Cardiac muscle cell (in vitro differentiated cells and primary cell): ENCODE measurements at places on chromosomes 7 and 10.

- DNase-seq, result no peak
Observed at GRCh38 chr7:93284908-93285307, 52.7 kb downstream of the VPS50 start.

- DNase-seq, result peak; percentile 37
Observed at GRCh38 chr7:98165827-98166667, 45.2 kb upstream of the BHLHA15 start.

GRCh38 chr7:142581341-142581740, 167.9 kb upstream of the PRSS1 start:
- DNase-seq, result peak; percentile 9

DNA sequence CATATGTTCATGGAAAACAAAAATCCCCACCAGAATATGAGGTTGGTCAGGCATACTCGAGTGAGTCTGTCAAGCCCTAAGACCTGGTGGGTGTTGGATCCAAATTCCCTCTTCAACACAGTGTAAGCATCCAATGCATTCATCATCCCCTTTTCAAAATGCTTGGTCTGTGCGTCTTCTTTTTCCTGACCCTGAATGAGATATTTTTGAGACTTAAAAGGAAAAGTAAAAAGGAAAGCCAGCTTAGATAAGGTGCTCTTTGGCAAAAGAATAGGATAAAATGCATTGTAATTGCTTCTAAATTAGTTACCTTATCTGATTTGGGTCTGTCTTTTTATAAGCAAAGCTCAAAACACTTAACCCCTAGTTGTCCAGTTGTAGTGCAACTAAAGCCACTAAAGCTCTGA, 331.5 kb downstream of the PTEN start:
- no peak for DNase-seq

DNA sequence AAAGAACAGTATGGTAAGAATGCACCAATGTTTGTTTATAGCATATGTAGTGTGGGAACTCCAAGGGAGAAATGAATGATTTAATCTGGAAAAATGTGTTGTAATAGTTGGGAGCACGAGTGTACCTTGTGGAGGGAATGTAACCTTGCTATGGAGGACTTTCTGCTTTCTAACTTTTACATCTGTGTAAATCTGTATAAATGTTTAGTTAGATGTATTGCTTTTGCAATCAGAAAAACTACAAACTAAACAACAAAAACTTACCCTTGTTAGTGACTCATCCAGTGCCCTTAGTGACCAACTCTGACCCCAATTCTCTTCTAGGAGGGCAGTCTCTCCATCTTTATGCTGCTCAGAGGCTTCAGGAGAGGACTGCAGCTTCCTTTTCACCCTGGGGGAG, 89.3 kb downstream of the CCNY start:
- peak; percentile 27 for DNase-seq

DNA sequence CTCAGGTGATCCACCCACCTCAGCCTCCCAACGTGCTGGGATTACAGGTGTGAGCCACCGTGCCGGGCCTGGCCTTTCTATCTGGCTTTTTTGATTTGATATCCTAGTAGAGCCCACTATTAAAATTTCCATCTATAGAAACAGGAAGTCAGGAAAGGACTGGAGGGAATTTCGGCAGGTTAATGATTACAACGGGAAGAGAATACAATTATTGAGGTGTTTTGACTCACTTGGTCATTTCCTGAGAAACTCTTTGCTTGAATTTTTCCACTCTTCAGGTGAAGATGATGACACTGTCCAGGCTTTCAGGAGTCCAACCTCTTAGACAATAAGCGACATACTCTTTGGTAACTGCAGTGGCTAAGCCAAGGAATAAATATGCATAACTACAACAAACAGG, 1.1 kb upstream of the MKLN1 start:
- DNase-seq, result no peak

GRCh38 chr10:71347587-71348395, 28.7 kb downstream of the SLC29A3 start:
- no peak for DNase-seq

- DNase-seq, result no peak
Observed at GRCh38 chr7:23044581-23044980, 30.7 kb upstream of the HYCC1 start.

GRCh38 chr7:137434946-137435345, 91.4 kb upstream of the PTN start:
- no peak for DNase-seq

GRCh38 chr7:103809229-103809994, 180.0 kb downstream of the RELN start:
- no peak for DNase-seq

- DNase-seq, result no peak
Observed at GRCh38 chr10:79181227-79181626, 112.5 kb downstream of the ZMIZ1 start.

DNA sequence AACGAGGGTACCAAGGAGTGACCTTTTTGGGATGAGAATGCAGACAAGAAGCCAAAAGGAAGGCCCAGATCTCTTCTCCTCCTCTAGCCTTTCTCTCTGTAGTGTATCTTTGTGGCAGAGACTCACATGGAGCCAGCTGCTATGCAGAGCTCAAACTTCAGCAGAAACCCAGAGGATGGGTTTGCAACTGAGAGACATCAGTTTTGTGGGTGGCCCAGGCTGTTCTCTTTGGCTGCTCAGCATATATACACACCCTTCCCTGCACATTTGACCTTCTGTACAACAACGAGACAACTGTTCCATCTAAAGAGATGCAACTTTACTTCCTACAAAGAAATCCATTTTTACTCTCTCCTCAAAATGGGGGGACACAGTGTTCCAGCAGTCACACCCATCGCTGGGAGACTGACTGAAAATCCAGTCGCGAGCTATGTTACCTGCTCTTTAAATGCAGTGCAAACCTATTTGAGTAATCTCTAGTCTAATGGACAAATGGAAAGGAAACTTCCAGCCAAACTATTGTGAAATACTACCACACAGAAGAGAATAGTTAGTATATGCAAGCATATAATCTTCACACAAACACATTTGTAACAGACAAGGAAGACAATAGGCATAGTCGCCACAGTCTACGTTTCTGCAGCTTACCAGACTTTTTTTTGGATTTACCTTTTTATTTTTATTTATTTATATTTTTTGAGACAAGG, 51.2 kb downstream of the GTF2I start:
- DNase-seq, result no peak

- DNase-seq, result peak; percentile 80
Observed at GRCh38 chr10:103859161-103860086, 4.0 kb upstream of the SH3PXD2A start.

DNA sequence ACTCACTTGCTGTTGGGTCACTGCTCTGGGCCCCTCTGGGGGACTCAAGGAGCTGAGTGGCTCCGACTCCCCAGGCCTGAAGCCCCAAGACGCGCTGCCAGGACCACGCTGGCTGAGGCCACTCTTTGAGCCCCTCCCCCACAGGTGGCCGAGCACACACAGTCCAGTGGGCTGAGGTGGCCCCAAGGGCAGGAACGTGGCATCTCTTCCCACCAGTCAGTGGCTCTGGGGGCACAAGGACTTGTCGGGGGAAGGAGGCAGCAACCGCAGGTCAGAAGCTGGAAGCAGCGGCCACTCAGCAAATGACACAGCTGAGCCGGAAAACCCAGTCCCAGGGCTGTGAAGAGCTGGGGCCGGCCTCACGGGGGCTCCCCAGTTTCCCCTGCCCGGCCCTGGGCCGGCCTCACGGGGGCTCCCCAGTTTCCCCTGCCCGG, 24.1 kb downstream of the GRIFIN start:
- peak; percentile 11 for DNase-seq

DNA sequence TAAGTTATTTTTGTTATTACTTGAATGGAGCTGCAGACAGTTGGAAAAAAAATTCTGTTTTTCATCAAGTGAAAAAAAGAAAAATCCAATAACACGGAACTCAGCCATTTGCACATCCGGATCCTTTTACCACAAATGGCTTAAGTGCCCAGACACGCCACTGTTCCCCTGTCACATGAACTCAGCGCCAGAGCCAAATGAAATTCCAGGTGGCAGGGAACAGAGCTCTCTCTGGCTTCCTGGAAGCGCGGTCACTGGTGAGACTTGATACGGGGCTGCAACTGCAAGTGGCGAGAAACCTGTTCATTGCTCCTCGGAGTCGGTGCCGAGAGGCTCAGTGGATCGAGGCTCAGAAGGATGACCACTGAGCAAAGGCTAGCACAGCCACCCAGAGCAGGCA, 60.8 kb upstream of the NPTX2 start:
- DNase-seq, result no peak

DNA sequence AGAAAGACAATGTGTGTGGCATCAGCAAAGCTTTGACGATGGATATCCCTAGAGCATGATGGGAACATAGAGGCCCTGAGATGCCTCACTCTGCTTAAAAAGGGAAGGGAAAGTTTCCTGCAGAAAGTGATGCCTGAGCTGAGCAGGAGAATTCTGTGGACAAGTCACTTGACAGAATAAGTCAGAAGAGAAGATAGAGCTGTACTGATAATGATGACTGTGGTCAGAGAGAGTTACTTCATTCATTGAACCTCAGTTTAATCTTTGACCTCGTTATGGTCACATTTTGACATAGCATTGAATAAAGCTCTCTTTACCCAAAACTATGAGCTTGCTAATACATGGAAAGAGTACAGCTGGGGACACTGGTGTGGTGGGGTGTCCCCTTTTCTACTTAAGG, 7.6 kb downstream of the CUBN start:
- peak; percentile 35 for DNase-seq

DNA sequence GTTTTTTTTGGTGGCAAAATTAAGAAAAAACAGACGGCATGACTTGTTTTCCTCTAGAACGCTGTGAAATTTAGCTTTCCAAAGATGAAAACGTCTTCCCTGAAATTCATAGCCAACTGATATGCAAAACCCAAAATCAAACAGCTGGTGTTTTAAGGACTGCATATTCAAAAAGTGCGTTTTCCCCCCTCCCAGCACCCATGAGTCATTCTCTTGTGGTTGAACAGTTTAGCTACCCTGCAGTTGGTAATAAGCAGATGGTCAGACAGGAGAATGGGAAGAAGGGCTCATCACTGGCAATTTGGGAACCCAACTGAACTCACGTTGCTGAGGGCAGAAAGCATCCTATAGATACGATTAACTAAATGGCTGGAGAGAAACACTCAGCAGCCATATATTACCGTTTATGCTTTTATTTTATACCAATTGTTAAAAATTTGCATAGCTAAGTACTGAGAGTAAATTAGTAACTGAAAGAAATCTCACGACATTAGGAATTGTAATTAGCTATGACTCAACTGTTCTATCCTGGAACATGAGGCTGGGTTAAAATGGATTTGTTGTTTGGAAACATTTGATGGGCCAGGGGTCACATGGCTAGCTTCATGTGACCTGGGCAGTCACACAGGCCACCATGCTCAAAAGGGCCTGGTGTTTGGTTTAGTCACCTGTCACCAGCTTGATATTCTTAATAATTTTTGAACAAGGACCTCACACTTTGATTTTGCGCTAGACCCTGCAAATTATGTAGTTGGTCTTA, 343.1 kb downstream of the PHTF2 start:
- peak; percentile 50 for DNase-seq

- peak; percentile 69 for DNase-seq
Observed at GRCh38 chr7:140512317-140513000, 33.2 kb upstream of the MKRN1 start.

- no peak for DNase-seq
Observed at GRCh38 chr10:60430017-60430416, 40.3 kb upstream of the ANK3 start.

DNA sequence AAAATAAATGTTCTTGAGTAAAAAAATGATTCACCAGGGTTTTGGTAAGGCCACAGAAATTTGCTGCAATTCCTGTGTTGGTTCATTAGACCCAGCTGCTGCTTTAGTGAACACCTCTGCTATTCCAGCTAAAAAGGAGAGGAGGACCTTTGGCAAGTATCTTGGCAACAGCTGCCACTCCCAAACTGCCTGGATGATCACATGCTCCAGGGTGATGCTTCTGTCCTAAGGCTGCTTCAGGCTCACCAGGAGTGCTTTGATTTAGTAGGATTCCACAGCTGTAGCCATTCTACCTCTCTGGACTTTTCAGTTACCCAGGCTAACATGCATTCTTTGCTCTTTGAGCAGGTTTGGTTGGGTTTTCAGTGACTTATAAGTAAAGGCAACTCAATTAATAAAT, 82.6 kb upstream of the NPVF start:
- DNase-seq, result no peak

DNA sequence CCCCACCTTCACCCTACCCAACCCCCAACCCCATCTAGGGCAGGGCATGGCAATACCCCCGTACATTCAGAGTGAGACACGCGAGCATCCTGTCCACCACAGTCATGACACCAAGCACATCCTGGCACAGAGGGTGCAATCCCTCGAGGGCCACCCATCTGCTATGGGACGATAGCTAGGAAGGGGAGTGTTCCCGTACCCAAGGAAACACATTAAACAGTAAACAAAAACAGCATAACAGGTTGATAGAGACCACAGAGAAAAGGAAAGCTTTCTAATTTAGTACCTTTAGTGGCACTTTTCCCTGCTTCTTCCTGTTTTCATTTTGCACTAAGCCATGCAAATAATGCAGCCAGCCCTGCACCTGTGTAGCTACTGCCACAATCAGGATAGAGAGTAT, 2.3 kb upstream of the SMKR1 start:
- DNase-seq, result no peak

DNA sequence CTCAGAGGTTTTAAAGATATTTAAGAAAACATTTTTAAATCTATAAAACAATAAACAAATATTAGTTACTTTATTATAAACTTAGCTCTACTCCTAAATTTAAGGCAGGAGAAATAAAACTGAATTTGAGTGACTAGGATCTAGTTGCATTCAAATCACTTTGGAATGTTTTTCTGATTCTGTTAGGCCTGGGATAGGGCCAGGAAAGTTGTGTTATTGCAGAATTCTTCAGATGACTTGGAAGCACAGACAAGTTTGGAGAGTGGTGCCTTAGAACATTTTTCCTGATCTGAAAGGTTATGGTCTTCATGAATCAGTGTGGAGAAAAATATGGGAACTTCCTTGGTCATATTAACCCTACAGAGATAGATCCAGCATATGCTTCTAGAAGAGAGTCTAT, 15.6 kb upstream of the SLC25A13 start:
- DNase-seq, result no peak

GRCh38 chr7:108285778-108286177, 155.6 kb upstream of the LAMB4 start:
- DNase-seq, result no peak

- no peak for DNase-seq
Observed at GRCh38 chr7:79157281-79157680, 296.2 kb downstream of the MAGI2 start.

DNA sequence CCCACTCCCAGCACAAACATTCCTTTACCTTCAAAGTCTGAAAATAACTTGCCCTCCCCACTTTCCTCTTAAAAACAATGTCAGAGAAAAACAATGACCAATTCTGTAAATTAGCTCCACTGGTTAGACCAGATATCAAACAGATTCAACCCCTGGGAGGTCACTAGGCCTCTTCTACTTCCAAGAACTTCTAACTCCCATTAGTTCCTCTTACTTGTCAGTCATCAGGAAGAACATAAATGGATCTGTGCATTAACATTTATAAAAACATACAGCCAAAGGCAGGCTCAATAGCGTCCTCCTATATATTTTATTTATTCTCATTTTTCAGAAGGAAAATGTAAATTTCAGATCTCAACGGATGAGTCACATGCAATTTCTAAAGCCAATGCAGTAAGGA, 2.2 kb downstream of the ELAPOR2 start:
- no peak for DNase-seq

GRCh38 chr10:77553966-77554365, 83.6 kb downstream of the KCNMA1 start:
- no peak for DNase-seq

- DNase-seq, result no peak
Observed at GRCh38 chr7:142380069-142380468, 122.2 kb upstream of the PRSS58 start.
